ENCODE measurements at places on chromosomes 2 and 18.

DNA sequence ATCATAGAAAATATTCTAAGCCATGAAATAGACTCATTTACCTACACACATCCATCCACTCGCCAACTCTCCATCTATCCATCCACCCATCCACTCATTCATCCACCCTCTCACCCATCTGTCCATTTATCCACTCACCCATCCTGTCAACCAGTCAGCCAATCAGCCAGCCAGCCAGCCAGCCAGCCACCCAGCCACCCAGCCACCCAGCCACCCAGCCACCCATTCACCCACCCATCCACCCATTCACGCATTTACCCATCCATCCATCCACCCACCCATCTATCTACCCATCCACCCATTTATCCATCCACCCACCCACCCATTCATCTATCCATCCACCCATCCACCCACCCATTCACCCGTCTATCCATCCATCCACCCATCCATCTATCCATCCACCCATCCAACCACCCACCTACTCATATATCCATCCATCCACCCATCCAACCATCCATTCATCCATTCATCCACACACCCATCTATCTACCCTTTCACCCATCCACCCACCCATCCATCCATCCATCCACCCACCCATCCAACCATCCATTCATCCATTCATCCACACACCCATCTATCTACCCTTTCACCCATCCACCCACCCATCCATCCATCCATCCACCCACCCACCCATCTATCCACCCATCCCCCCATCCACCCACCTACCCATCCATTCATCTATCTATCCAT lies 185.1 kb downstream of the LOXHD1 start:
- no peak for DNase-seq

DNA sequence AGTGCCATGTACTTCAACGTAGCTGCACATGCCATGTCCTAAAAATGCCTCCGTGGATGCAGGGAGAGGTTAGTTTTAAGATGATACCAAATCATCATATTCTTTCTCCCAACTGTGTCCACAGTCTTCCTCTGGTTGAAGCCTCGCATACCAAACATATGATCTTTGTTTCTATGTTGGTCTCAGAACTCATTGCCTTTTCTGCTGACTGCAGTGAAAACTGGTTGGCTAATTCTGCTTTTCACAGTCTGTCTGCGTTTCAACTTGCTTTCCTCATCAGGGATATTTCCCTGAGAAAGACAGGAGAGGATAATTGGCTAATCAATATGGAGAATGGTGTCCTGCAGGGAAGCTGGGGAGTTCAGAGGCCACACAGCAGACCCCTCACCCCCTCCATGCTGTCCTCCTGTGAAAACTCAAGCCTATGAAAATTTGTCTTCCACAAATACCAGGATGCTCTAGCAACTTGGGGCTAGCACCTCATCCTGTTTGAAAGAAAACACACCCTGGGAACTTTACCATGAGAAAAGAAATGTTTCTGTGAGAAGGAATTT lies 192.2 kb upstream of the PXDN start:
- no peak for DNase-seq

GRCh38 chr2:200376513-200377354 lies 70.2 kb downstream of the SPATS2L start:
- peak; percentile 56 for DNase-seq

- no peak for DNase-seq
These were observed 240.2 kb downstream of the CYP26B1 start for GRCh38 chr2:71907503-71907902.

DNA sequence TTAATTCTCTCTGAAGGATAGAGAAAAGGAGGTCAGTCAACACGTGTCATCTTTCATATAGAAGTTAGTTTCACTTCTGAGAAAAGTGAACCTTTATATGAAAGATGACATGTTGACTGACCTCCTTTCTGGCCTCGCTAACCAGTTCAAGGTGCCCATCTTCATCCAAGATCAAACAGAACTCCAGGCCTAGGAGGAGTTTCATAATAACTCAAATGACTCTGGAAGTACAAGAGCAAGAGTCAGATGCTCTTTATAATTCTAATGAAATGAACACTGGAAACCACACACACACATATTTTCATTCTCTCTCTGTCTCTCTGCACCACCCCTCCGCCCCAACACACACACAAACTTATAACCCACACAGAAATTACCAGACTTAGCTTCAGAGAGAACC lies 16.3 kb downstream of the ANKRD44 start:
- DNase-seq, result no peak

DNA sequence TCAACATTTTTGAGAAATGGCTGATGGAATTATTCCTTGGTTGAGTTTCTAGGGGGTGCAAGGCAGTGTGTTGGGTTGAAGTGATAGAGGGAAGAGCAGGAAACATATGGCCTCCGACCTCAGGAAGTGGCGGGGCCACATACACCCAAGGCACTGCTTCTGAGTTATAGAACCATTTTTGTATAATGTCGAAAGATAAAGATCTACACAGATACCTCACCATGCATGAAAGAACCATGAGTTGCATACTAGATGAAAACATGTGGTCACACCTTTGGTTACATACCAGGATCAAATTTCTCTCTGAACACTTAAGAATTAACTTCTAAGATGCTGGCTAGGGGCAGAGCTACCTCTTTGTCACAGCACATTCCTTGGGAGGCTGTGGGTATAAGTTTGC lies 23.2 kb downstream of the LAMA3 start:
- no peak for DNase-seq

- no peak for DNase-seq
These were observed 427.7 kb downstream of the TGIF1 start for GRCh38 chr18:3877678-3878077.

GRCh38 chr2:54549430-54549829 lies 93.3 kb downstream of the SPTBN1 start:
- DNase-seq, result no peak

DNA sequence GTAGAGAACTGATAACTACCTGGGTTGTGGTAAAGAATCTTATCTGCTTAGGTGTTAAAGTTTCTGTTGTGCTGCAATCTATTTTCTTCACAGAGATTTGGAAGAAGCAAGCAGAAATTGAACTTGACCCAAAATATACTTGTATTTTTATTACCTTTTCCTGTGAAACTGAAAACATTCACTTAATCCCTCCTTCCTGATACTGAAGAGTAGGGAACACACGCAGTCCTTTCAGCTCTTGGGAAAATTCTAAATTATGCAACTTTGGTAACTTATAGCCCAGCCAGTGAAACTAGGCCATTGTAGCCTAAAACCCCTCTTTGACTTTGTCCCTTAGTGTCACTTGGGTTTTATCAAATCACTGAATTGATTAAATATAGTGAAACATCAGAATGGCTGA lies 128.4 kb upstream of the MEIS1 start:
- DNase-seq, result no peak

GRCh38 chr18:4510160-4510559 lies 55.1 kb upstream of the DLGAP1 start:
- no peak for DNase-seq

GRCh38 chr2:62972601-62973000 lies 78.0 kb upstream of the OTX1 start:
- no peak for DNase-seq

DNA sequence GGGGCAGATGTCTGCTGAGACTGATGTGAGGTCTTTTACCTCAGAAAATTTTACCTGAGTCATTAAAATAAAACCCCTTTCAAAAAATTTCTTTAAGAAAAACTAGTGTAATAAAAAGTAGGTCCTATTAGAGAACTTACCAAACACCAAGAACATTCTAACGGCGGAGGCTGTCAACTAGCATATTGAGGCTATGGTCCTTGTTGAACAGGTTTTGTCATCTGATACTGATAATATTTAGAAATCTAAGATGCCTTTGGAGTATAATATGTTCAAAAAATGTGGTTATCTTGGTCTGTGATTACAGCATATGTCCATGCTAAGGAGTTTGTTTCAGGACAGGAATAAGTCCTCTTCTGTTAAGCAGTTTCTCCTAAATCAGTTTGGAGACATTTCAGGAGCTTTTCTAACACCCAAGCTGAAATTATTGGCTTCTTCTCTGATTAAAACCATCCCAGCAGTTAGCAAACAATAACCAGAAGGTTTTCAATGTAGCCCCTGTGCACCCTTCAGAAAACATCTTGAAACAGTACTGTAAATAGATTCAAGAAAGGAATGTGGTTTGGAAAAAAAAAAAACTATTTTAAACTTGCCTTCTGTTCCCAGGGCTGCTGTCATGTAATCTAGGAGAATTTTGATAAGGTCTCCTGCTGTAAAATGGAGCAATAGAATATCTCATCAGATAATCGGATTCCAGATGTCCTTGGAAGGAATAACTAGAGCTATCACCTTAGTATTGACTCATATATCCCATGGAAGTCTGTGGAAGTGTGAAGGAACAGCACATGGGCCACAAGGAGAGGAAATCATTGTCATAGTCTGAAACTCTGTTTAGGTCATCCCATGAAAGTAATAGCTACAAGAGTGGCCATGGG lies 58.7 kb upstream of the B3GNT2 start:
- no peak for DNase-seq

DNA sequence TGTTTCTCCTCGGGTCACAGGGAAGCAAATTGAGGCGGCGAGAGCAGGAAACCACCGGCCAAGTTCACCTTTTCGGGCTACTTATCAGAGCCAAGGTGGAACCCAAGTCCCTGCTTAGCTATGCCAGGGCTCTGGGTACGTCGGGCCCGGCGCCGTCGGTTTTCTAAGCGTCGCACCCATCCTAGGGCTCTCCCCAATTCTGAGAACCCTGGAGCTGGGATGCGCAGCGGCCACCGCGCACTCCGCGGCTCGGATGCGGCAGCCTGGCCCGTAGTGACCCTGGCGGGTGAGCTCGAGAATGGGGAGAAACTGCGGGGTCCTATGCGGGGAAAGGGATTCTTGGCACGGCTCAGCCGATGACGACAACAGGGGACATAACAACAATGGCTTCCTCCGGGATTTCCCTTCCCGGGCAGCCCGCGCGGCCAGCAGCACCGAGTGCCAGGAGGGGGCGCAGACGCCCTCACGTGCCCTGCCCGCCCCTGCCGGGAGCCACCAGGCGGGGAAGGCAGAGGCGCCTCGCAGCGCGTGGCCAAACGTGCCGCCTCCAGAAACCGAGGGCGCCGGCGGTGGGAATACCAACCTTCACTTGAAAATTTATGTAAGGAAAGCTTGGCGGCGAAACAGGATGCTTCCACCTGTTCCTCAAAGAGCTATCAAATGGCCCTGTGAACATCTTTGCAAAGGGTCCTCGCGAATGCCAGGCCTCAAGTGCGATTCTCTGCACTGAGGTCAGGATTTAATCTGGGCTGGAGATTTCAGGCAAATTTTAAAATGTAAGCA lies 2.1 kb upstream of the SLC30A3 start:
- DNase-seq, result peak; percentile 84

DNA sequence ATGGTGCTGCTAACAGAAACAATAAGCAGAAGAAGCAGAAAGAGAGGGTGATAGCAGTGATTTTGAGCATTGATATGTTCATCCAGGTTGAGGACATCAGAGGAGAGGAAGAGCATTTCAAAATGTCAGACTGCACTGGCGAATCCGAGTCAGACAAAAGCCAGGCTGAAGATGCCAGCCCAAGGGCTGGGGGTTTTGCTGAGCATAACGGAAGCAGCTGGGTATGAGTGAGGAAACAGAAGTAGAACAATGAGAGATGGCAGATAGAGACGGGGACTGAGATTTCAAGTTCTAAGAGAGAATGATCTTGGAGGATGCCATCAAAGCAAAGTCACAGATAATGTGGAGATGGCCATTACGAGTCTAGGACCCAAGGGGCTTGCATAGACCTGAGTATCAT lies 151.2 kb downstream of the RNF144A start:
- no peak for DNase-seq

DNA sequence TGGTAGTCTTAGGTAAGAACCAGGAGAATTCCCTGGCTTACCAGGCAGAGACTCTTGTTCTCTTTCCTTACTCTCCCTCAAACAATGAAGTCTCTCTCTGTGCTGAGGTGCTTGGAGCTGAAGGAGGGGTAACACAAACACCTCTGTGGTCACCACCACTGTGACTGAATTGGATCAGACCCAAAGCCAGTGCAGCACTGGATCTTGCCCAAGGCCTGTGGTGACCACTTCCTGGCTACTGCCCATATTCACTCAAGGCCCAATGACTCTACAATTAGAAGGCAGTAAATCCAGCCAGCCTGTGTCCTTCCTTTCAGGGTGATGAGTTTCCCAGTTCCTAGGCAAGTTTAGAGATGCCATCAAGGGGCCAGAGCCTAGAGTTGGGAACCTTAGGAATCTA lies 706.8 kb downstream of the SLC4A3 start:
- DNase-seq, result no peak

DNA sequence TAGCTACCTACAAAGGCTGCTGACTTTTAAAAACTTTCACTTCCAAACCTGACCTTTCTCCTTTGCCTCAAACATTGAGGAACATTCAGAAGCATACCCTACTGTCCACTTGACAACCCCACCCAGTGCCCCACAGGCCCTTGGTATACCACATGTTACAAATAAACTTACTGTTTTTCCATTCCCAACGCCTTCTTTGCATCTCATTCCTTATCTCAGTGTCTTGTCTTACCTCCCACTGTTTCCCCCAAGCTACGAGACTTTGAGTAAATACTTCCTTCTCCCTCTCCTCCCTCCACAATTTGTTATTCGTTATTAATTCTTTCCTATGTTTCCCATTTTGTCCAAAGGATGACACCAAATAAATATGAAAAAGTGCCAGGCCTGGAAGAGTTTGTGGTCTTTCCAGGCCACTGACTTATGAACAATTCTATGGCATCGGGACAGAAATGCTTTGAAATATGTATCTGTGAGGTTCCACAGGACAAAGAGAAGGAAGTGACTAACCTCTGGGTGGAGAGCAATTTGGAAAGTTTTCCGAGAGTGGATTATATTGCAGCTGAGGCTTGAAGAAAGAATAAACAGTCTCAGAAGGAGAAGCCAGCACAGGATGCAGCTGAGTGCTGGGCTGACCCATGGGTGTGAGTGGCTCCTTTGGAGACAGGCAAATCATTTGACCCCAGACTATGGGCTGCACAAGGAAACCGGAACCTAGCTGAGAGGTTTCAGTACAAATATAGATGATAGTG lies 409.0 kb downstream of the LPIN1 start:
- DNase-seq, result no peak

GRCh38 chr18:58400331-58400870 lies 228.5 kb downstream of the ALPK2 start:
- no peak for DNase-seq

- DNase-seq, result no peak
These were observed 133.3 kb downstream of the DNAH6 start for GRCh38 chr2:84649487-84650142.

DNA sequence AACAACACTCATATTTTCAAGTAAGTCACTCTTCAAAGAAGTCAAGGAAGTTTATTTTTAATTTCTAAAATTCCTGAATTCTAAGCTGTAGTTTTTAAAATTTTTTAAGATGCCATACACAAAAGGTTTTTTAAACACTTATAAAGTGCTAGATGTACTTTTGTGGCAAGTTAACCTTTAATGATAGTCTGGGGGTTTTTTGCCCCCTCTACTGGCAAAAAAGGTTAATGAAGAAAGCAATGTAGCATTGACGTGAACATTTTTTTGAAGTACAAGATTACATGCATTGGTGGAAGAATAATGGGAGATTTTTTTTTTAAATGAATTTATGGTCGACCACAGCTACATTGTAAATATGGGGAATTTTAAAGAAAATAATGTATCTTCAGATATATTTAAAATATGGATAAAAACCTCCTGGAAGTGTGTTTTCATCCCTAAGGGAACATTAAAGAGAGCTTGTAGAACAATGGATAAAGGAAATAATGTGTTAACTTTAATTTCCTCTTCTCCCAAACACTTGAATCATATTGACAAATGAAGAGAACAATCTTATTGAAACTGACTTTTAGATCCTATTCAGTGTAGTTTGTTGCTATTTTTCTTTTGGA lies 12.6 kb downstream of the ITPRID2 start:
- no peak for DNase-seq
